ENCODE measurements at places on chromosomes 3 and 15.

DNA sequence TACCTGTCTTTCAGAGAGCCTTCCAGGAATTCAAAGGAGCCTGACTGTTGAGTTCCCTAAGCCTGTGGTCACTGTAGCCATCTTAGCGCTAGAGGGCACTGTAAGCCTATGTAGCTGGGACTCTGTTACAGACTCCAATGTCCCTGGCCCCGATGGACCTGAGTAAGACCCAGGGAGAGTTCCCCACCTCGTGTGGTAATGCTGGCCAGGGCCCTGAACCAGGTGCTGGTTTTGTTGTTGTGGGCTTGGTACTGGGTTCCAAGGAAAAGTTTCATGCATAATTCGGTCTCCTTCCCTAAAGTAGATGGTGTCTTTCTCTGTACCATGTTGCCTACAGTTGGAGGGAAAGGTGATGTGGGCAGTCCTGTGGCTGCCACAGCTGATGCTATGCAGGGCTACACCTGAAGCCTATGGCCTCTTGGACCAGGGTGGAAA lies 32.4 kb downstream of the CDAN1 start:
- DNase-seq, result peak; percentile 15

DNA sequence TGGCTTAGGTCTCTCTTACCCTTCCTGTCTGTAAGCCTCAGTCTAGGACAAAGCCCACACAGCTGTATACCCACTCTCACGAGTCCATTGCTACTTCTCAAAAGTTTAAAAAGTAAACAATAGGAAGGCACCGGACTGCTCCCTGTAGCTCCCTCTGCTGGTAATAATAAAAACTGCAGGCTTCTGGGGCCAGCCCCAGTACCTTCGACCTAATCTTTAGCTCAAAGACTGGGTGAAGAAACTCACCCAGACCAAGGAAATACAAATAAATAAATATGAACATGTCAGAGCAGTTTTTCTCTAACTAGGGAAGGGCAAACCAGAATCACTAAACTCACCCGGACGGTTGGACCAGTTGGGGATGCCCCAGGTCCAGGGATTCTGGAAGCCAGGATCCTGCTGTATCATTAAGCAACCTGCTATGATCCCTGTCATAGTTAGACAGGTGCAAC lies 5.0 kb downstream of the FAM219B start:
- DNase-seq, result no peak

DNA sequence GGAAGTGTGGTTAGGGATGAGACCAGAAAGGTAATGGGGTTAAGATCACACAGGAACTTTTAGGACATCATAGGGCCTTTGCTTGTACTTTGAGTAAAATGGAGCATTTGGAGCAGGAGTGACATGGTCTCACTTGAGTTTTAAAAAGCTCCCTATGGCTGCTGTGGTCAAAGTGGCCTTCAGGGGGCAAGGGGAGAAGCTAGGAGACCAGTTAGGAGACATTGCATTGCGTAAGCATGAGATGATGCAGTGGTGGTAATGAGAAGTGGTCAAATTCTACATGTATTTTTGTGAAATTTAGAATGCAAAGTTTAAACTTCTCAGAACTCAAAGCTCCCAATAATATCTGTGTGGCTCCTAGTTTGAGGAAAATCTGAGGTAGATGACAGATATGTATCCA lies 27.9 kb downstream of the MED12L start:
- DNase-seq, result no peak

DNA sequence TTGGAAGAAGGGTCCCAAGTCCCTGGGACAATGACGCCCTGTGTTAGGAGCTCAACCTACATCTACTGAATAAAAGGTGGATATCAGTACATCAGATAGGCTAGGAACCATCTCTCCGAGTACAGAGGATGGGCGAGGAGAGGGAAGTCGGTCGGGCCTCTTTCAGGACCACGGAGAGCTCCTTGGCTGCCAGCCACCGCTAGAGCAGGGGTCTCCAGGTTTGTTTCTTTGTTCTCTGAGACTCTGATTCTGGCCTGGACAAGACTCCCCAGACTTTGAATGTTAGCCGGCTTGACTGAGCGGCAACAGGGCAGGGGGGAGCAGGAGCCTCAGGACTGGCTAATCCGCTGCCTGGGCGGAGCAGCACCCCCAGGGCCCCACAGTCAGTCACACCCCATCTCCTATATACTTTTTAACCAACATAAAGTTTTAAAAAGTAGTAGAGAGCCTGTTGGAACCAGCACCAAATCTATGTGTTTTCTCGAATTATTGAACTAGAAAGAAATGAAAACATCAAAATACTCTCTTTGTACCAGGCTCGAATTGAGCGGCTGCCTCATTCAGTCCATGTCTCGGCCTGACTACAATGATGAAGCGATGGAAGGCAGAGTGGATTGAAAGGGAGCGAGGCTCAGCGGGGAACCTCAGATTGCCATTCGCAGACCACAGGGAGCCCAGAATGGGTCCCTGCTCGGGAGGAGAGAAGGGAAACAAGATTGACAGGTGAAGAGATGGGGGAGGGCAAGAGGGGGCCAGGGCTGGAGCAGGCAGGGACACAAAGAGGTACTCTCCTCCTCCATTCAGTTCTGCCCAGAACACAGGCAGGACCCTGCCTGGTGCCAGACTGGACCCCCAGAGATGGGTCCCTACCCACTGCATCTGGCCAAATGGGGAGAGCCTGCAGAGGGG lies 131.6 kb downstream of the TPRA1 start:
- no peak for DNase-seq

- no peak for DNase-seq
Measured at GRCh38 chr3:11379238-11379823, 107.1 kb downstream of the ATG7 start.

GRCh38 chr3:70531063-70531657 lies 218.7 kb upstream of the MDFIC2 start:
- no peak for DNase-seq

Measured in cerebellar nuclear complex (tissue), 1 donor.